ENCODE measurements at places on chromosomes 7 and 10.

- DNase-seq = no peak
These were observed 675.2 kb upstream of the GALNT17 start for GRCh38 chr7:70456719-70457118.

DNA sequence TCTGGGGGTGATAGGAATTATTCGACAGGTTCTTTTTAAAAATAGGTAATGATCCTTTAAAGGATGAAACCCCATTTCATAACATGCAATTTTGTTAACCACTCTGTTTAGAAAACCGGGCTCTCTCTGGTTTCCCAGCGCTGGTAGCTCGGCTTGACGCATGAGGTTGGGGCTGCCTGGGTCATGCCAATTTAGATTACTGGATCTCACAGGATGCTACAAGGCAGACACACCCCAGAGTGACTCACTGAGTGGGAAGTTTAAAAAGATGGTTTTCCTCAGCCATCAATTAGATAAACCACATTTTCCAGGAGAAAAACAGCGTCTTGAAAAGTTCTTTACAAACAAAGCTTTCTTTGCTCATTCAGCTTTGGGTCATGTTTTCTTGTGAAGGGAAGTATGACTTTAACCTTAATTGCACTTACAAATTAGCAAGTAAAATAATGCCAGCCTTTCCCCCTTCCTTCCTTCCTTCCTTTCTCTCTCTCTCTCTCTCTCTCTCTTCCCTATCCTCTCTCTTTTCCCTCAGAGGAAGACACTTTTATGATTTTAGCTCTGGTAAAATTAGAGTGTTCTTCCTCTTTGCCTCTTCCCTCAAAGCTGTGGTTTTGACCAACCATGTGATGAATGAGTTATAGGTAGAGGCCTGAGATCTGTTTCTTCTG lies 99.8 kb downstream of the EPDR1 start:
- DNase-seq = no peak

GRCh38 chr10:125700355-125700911 lies 17.5 kb upstream of the TEX36 start:
- no peak for DNase-seq

DNA sequence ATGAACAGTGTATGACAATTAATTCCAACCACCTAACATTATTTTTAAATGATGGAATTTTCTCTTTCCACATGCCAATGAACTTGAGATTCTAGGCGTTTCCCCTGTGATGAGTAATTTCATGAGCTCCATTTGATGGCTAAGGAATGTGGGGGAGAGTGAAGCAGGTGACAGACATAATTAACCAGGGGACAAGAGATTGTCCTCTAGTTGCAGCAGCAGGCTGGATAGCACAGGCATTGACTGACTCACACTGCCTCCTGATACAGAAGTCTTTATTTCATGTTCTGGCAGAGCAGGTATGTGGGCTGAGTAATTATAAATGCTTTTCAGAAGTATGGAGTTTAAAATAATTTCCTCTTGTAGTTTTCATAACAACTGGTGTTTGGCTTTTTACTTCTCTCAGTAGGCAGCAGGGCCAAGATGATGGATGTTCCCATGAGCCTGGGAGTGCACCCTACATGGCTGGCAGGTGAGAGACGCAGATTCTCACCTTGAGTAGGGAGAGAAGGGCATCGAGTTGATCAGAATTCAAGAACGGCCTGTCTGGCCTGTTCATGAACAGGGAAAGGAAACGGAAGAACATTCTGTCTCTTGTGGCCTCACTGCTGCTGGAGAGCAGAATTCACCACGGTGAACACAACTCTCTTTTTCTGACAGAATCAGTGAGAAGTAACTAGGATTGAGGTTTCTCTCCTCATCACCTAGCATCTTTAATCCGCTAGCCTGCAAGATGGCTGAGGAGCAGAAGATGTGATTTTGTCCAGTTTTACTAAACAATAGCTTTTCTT lies 118.8 kb downstream of the AOAH start:
- no peak for DNase-seq

DNA sequence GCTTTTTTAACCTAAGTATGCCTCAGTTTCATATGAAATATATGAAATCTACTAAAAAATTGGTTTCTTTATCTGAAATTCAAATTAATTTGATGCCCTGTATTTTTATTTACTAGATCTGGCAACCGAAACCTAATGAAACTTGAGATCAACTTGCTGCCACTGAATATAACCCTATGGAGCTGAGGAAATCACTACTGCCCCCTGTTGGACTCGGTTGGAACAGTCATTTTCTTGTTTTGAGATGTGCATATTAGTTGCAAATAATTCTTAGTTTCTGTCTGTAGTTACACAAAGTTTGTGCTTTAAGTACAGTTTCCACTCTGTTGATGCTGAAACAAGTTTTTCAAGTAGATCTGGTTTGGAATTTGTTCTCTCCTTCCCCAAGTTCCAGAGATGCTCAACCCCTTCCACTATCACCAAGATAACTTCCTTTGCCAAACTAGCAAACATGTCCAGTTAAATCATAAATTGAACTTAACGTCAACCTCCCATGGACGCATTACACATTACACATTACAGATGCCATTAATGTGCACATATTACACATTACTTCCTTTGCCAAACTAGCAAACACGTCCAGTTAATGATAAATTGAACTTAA lies 22.2 kb upstream of the EXOC4 start:
- no peak for DNase-seq

DNA sequence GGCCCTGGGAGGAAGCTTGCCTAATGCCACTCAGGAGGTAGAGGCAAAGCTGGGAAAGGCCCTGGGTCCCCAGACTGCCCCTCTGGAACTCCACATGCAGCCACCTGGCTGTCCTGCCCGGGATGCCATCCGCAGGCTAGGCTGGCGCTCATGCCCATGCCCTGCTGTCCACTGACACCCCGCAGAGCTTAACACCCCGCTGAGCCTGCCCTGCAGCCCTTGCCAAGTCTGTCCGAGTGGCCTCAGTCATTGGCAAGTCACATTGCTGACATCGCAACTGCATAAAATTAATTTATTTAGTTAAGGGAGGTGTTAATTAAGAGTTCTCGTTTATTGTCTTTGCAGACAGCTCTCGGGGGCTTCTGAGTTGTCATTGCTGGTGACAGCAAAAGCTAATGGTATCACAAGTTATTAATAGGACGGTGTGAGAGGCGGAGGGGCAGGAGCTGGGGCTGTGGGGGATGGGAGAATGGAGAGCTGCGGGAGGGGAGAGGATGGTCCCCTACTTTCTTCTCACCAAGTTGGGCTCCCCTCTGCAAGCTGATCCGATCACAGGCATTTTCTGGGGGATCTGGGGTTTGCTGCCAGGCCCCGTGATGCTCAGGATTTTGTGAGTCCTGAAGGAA lies 55.6 kb upstream of the PCBD1 start:
- DNase-seq = no peak

GRCh38 chr10:107576746-107577145 lies 412.2 kb upstream of the SORCS1 start:
- DNase-seq = no peak

DNA sequence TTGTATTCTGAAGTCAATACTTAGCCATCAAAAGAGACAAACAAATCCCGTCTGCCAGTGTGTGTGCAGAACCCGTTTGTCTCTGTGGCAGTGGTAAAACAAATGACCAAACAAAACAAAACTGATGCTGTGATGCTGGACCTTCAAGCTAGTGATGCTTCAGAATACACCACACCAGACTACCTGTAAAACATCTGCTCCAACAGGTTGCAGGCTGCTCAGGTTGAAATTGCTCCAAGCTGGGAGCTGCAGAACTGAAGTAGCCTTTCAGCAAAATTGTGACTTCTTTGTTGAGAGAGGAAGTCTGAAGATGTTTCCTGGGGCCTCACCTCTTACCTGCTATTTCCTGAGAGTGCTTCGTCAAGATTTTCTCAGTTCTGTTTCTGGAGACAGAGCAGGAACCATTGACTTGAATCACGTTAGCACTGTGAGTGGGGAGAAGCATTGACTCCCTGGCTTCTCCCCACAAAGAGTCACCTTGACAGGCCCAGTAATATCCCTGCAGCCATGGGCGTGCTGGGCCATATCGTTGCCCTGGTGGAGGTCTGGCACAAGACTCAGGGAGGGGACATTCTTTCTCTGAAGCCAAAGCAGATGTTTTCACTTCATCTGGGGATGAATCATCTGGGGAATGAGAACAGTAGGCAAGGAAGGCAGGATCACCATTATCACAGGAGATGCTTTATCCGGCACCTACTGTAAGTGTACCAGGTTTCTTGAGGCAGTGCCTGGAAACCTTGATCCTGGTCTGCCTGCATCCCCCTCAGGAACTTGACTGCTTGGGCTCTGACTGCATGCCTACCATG lies 80.2 kb downstream of the RBM20 start:
- DNase-seq = no peak

- no peak for DNase-seq
These were observed 496.5 kb upstream of the MKI67 start for GRCh38 chr10:128622706-128623105.

GRCh38 chr7:102891693-102892261 lies 21.0 kb upstream of the LRRC17 start:
- DNase-seq = no peak

GRCh38 chr10:117542706-117543224 lies at the start of gene EMX2:
Gene EMX2, plus strand, starts transcription at chr10:117542746. Its CDS starts 522 bp downstream, at chr10:117543268.
- no peak for DNase-seq

GRCh38 chr7:46571996-46572395 lies 650.9 kb upstream of the IGFBP3 start:
- no peak for DNase-seq

GRCh38 chr7:29115130-29115687 lies 31.1 kb downstream of the CPVL start:
- DNase-seq = no peak

DNA sequence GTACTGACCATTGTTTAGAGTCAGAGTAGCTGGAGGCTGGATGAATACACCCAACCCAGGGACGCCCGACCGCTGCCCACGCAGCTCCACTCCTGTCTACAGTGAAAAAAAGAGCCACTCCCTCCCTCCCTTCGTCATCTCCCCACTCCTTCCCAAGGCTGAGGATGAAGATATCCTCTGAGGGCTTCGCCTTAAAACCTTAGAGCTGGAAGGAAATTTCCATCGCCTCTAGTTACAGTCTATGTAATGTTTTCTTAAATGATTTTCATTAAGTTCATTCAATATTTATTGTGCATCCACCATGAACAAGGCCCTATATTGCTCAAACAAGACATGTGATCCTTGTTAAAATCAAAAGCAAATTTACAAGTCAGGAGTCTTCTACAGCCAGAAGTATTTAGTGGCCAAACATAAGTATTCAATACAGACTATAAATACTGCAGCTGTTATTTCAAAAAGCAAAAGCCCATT lies 11.3 kb upstream of the SLIT1 start:
- DNase-seq = no peak

GRCh38 chr10:100996678-100997359 lies 2.8 kb upstream of the LZTS2 start:
- no peak for DNase-seq

GRCh38 chr7:78953726-78954363 lies 499.6 kb downstream of the MAGI2 start:
- DNase-seq = no peak

DNA sequence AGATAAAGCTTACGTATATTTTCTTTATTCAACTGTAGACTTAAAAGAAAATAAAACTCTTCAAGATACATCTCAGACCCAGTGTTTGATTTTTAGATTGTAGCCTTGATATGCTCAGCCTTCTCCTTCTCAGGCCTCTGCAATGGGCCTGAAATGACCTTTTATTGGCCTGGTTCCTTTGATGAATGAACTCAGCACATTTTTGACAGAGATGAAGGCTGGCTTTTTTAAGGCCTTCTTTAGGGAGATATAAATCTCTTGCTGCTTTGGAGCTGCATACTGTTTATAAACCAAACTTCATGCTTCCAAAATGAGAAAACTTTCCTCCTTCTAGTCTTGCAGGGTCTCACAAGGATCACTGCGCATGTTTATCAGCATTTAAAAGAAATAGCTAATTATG lies 1049.8 kb downstream of the LRMDA start:
- DNase-seq = no peak

GRCh38 chr7:50682079-50682478 lies 100.6 kb downstream of the GRB10 start:
- no peak for DNase-seq

GRCh38 chr10:86410542-86411124 lies 44.0 kb upstream of the GRID1 start:
- DNase-seq = no peak

DNA sequence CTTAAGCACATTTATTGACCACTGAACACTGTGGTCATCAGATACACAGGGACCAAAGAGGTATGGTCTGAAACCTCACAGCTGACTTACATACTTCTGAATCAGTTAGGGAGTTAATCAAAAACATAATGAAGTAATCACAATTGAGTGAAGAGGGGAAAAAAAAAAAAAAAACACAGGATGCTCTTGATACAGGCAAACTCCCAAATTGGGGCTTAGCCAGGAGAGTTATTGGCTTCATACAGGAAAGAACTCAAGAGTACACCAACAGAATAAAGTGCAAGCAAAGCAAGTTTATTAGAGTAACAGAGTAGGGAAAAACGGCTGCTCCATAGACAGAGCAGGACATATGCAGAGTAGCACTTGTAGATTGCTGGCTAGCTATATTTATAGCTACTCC lies 917.0 kb downstream of the CNTNAP2 start:
- DNase-seq = no peak

DNA sequence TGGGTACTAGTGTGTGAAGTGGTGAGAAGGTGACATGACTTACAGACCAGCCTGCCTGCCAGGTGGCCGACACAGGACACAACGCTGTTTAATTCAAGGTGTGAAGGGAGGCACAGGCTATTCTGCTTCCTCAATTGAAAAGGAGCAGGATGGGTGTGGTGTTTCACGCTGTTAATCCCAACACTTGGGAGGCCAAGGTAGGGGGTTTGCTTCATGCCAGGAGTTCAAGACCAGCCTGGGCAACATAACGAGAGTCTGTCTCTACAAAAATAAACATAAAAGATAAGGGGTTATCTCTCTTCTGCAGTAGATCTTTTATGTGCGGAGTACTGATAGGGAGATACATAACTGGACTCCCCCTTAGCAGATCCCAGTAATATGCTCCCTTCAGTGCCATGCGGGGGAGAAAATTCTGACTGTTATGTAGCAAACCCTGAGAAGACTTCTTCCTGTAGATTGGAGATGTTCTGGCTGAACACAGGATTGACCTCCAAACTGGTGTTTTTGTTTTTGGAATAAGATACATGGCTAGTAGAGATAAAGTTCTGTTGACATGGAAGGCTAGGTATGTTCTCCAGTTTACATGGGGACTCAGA lies 63.2 kb downstream of the CCNY start:
- DNase-seq = no peak

GRCh38 chr10:109987452-109988211 lies 20.2 kb upstream of the ADD3 start:
- DNase-seq = no peak

- no peak for DNase-seq
These were observed 106.7 kb downstream of the LRMDA start for GRCh38 chr10:75538144-75538543.

- DNase-seq = no peak
These were observed 44.5 kb upstream of the ACBD5 start for GRCh38 chr10:27285093-27285492.

GRCh38 chr10:59336632-59337031 lies 25.7 kb downstream of the FAM13C start:
- no peak for DNase-seq

DNA sequence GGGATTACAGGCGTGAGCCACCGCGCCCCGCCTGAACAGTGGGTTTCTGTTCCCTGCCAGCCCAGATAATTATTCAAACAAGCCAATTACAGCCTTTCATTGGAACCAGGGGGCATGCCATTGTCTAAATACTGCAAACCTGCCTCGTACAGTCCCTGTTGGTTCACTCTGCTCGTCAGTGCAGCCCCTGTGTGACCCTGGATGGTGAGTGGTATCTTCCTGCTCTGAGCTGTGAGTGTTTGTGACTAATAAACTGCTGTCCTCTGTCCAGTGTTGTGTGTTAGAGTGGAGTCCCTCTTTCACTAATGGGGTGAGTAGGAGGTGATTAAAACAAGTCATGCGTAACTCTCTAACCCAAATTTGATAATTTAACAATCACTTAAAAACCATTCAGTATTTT lies 176.5 kb upstream of the FAM3C start:
- DNase-seq = no peak

Measured in stimulated activated CD8-positive, alpha-beta memory T cell treated with anti-CD3 and anti-CD28 coated beads, Interleukin-4, amount 100 ng/mL, for 1 hour (primary cell).